ENCODE measurements at places on chromosomes 6 and 20.
A peak's percentile ranks its signal among the peaks of the same experiment; 100 is the strongest.

- peak; percentile 97 for DNase-seq
Observed at GRCh38 chr20:50561379-50562078, 51.3 kb downstream of the PTPN1 start.

DNA sequence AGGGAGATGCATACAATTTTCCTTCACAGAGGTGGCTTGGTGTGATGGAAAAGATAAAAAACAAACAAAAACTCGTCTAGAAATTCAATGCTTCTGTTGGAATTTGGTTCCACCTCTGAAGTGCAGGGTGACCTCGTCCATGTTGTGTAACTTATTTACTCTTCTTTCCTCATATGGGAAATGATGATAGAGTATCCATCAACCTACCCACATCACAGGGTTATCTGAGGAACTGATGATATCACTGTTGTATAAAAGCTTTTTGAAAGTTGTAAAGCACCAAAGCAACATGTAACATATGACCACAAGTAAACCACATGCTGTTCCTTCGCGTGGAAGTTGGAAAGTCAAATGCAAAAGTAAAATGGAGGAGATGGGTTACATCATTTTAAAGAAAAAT lies 212.0 kb upstream of the SGK1 start:
- peak; percentile 52 for DNase-seq

DNA sequence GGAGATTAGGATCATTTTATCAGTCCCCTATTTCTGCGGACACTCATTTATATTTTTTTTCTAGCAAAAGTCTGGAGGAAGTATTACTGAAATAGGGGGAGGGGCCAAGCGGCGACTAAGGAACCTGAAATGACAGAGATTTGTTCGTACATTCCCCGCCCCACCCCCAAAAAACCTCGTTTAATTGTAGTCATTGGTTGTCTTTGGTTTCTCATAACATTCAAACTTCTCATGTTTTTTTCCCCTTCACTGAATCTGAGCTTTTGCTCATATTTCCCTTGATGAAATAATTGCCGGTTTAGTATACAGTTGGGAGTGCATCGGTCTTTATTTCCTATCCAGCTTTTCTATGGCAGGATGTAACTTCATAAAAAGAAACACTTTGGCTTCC lies 768 bp upstream of the FYN start:
- DNase-seq: peak; percentile 39

- DNase-seq: peak; percentile 83
Observed at GRCh38 chr20:34643928-34644327, 33.0 kb downstream of the PIGU start.

GRCh38 chr6:140485740-140486449 lies 1111.4 kb upstream of the CITED2 start:
- DNase-seq: peak; percentile 92

DNA sequence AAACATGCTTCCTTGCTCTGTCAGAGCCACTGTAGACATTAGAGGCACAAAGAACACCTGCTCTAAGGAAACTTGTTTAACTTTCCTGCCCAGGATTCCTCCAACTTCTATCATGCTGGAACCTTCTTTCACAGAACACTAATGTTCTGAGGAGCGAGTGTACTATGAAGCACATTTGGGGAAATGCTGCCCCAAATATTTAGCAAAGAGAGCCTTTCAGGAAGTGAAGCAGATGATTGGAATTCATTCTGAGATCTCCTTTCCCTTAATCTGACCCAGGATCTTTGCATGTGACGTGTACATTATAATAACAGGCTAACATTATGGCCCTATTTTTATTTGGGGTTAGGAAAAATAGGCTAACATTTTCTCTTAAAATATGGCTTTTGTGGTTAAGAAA lies 21.0 kb upstream of the FYN start:
- DNase-seq: peak; percentile 87

DNA sequence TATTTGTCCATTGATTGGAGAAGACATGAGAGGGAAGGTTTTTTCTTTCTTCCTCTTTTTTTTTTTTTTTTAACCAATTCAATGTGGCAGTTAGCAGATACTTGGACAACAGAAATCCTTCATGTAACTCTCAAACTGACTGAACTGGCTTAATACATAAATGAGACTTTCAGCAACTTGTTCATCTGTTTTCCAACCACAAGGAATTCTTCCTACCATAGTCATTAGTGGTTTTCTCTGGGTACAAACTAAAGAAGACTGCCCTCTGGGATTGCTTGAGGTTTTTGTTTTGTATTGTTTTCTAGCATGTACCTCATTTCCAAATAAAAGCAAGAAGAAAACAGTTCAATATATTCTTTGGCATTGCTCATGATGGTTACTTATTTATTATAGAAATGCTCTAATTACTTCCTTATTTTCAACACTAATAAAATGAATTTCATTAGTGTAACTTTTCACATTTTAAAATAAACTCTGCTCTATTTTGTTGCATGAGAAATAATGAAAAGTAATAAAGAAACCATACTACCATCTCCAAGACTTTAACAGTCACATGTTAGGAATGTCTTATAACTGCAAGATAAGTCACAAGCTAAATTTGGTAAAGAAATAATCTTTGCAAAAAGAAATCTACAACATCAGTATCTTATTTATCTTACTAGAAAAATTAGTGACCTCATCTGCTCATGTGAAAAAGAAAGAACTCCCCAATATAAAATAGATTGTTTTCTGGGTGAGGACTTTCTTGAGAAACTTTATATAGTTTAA lies 52.0 kb downstream of the ME1 start:
- peak; percentile 78 for DNase-seq

DNA sequence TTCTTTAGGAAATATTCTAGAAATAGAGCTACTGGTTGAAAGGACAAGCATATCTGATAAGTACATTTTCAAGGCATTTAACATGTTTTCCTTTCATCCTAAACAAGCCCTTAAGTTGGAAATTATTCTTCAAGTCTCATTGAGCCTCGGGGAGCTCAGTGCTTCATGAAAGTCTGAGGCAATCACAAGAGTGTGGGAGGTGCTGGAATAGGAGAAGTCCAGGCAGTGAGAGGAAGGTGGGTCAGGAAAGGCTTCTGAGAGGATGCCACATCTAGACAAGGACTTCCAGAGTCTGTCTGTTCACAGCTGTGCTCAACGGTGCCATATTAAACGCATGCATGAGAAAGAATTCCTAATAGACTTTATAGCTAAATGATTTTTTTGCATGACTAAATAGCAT lies 69.8 kb downstream of the CD83 start:
- no peak for DNase-seq

- DNase-seq: no peak
Observed at GRCh38 chr6:22357724-22358189, 60.9 kb upstream of the PRL start.

- DNase-seq: peak; percentile 59
Observed at GRCh38 chr6:28683945-28684538, 158.4 kb downstream of the GPX5 start.

GRCh38 chr6:146200176-146200575 lies 171.3 kb downstream of the GRM1 start:
- peak; percentile 7 for DNase-seq

DNA sequence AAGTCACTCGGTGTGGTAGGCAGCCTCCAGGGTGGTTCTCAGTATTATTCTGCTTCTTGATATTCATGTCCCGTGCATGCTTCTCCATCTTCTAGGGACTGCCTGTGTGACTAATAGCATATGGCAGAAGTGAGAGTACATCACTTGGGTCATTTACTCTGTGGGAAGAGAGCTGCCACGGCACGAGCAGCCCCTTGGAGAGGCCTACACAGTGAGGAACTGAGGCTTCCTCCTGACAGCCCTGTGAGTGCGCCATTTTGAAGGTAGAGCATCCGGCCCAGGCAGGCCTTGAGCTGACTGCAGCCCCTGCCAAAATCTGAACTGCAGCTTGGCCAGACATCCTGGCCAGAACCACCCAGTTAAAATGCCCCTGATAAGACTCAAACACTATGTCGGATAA lies 17.3 kb upstream of the MCUR1 start:
- no peak for DNase-seq

DNA sequence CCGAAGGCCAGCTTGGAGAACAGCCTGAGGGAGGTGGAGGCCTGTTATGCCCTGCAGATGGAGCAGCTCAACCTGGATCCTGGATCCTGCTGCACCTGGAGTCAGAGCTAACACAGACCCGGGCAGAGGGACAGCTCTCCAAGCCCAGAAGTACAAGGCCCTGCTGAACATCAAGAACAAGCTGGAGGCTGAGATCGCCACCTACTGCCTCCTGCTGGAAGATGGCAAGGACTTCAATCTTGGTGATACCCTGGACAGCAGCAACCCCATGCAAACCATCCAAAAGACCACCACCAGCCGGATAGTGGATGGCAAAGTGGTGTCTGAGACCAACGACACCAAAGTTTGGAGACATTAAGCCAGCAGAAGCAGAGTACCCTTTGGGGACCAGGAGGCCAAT lies 223.5 kb upstream of the ID4 start:
- no peak for DNase-seq

- DNase-seq: no peak
Observed at GRCh38 chr6:96058082-96058481, 42.3 kb downstream of the FUT9 start.

DNA sequence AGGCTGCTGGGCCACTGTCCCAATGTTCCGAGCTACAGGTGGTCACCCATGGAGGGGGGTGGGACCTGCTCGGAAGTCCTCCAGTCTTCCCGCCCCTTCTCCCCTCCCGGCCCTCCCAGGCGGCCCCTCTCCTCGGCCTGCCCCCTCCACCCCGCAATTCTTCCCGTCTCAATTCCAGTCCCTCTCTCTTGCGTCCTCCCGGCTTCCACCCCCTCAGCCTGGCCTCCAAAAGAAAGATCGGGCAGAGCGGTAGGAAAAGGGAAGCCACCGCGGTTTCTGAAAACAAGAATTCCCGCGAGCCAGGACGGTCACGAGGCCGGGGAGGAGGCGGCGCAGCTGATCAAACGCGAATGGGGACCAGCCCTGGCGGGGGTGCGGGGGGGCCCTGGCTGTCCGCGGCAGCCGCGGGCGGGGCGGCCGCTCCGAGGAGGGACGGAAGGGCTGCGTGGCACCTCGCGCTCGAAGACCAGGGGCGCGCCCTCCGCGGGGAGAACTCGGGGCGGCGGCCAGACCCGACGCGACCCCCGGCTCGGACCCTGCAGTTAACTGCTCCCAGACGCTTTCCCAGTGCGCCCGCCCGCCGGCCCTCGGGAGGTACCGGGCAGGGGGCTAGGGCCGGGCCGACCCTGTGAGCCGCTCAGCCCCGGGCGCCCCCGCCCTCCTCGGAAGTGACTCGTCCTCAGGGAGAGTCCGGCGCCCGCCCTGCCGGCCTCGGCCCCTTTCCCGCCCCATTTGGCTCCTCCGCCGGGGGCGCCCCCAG lies 1.0 kb downstream of the PXDC1 start:
- peak; percentile 85 for DNase-seq

DNA sequence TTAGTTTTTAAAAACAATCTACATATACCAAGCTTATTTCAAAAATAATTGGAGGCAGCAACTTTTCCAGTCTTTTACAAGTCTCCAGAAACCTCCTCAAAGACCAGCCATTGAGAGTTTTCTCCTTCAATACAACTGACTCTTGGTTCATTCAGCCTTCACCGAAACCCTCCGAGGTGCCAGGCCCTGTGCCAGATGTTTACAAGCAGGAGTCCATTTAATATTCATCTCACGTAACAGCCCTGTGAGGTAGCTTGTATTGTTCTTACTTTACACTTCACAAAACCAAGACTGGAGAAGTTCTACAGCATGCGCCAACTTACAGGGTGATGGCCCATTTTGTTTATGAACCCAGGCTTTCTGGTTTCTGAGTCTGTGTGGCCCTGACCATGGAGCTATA lies 5.5 kb upstream of the NEDD9 start:
- no peak for DNase-seq

DNA sequence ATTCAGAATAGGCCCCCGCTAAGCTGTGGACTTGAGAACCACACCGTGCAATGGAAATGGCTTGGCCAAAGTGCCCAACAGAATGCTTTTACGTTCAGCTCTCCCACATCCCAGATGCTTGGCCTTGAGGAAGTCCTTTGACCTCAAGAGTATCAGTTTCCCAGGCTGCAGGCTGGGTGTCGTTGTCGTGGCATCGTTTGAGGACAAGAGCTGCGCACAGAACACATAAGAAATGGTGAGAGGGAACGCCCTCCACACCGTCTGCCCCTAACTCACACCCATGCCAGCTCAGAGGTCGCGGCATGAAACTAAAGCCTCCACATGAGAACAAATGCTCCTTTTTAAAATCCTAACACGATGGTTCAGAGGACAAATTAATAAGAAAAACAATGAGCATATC lies 37.0 kb downstream of the NFATC2 start:
- no peak for DNase-seq

GRCh38 chr6:31114970-31115849 lies 610 bp downstream of the PSORS1C1 start:
- peak; percentile 69 for DNase-seq

GRCh38 chr6:18053555-18054445 lies 66.4 kb upstream of the KIF13A start:
- peak; percentile 44 for DNase-seq

GRCh38 chr6:87618531-87618930 lies 28.6 kb downstream of the ORC3 start:
- DNase-seq: no peak

- DNase-seq: no peak
Observed at GRCh38 chr20:64179805-64180204, 15.6 kb downstream of the MYT1 start.

- DNase-seq: peak; percentile 16
Observed at GRCh38 chr6:166361077-166361429, 18.7 kb upstream of the SFT2D1 start.
